ENCODE measurements at places on chromosomes 12 and 14.

- no peak for DNase-seq
These were observed 420.7 kb downstream of the DAD1 start for GRCh38 chr14:22168092-22168955.

DNA sequence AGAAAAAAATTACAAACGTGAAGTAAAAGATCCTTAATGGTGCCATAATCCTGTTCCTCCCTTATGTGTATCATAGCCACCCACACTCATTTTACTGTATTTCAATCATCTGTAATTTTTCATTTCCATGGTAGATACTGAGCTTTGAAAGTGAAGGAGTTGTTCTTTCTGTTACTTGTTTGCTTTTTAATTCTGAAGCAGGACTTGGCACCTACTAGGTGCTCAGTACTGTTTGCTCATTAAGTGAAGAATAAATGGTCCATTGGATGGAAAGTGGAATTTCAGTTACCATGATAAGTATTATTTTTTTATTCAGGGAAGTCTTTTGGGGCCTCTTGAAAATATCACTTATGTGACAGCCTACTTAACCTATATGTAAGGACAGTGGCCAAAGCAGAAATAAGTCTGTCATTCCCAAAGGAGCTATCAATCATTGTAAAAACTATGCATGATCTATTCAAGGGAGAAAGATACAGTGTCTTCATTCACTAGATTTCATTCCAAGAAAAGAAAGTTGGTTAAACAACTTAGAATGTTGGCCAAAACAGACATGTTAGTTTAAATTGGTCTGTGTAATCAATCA, 1244.4 kb upstream of the SEL1L start:
- no peak for DNase-seq

- no peak for DNase-seq
These were observed 10.7 kb downstream of the TEDC1 start for GRCh38 chr14:105501504-105502291.

- no peak for DNase-seq
These were observed 9.2 kb downstream of the PLBD1 start for GRCh38 chr12:14558473-14558959.

- DNase-seq, result peak; percentile 9
These were observed 90.2 kb downstream of the LIN7A start for GRCh38 chr12:80847575-80847974.

DNA sequence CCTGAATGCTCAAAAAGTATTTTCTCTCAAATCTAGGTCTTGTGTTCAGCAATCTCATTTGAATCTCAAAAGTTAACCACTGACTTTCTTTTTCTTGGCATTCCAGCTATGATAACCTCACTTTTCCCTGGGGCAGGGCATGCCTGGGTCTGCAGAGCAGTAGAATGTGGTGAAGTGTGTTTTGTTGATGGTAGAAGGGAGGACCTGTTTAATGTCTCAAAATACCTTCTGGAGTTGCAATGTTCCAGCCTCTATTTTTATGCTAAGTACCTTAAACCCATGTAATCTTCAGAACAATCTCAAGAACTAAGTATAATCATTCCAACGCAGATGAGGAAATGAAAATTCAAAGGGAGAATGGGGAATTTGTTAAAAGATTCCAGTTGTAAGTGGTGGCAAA, 82.1 kb upstream of the FUT8 start:
- no peak for DNase-seq

- DNase-seq, result no peak
These were observed 14.4 kb downstream of the ADCY6 start for GRCh38 chr12:48774516-48774915.

DNA sequence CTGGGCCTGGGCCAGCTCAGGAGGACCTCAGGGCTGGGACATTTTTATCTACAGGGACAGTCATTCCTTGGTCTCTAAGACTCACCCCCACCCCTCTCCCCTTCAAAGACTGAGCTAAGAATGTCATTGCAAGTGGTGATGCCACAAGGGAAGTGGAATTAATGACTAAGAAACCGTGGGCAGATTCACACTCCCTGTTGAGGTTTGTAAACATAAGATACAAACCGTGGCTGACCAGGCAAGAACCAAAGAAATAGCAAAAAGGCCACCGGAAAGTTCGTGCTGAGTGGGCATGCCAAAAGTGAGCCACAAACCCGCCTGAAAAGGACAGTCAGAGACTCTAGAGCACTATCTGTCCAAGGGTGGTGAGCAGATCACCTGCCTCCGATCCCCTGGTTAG, 25.7 kb downstream of the NUAK1 start:
- no peak for DNase-seq

DNA sequence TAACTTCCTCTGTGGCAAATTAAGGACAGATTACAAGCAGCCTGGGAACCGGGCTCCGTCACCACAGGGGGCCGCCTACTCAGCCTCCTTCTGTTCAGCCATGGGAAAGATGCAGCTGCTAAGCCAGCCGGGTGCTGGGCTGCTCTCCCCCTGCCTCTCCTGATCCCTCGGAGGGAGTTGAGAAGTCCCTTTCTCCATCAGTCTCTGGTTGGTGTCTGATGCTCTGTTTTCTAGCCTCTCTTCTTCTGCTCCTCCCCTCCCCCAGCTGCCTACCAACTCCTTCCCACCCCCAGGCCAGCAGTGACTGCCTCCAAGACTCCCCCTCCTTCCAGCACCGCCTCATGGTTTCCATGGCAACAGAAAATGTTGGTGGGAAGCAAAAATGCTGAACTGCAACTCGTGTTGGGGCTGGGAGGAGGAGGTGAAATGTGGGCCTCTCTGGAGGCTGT, 486.7 kb downstream of the APAF1 start:
- DNase-seq, result no peak

GRCh38 chr12:72207486-72208409, 64.4 kb upstream of the TRHDE start:
- DNase-seq, result no peak

DNA sequence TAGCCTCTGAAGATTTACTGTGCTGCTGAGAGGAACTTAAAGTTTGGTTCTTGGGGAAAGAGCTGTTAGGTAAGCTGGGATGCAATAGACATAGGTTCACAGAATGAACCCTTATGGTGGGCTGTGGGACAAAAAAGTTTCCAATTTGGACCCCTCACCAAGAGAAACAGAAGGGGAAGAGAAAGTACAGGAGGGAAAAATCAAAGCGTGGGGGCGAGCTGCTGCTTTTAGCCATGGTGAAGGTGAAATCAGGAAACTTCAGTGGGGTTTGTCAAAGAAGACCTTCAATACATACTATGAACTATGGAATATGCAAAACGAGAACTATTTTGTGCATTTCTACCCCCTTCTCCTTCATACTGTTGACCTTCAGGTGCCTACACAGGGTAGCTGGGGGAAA, 10.6 kb upstream of the NINJ2 start:
- DNase-seq, result no peak

All from NCI-H1092 treated with DMSO at 0.1 percent for 48 hours (cell line).